ENCODE measurements at places on chromosomes 5 and 9.

DNA sequence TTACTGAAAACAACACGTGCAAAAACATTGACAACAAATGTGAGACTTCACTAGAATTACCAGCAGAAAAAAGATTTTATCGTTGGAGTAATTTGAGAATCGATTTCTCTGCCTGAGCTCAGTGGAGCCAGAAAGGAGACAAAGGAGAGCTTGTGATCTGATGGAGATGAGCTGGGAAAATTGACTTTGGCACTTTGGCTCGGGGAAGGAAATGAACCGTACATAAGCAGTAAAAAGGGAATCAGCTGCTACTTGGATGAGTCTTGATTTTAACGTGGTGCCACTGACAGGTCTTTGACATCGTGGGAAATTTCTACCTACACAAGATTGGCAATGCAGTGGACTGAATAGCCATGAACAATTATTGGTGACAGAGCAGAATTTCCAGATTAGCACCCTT is 244.7 kb upstream of the RPS23 start:
- DNase-seq = no peak

GRCh38 chr5:45274241-45274640 is 421.9 kb downstream of the HCN1 start:
- DNase-seq = no peak

DNA sequence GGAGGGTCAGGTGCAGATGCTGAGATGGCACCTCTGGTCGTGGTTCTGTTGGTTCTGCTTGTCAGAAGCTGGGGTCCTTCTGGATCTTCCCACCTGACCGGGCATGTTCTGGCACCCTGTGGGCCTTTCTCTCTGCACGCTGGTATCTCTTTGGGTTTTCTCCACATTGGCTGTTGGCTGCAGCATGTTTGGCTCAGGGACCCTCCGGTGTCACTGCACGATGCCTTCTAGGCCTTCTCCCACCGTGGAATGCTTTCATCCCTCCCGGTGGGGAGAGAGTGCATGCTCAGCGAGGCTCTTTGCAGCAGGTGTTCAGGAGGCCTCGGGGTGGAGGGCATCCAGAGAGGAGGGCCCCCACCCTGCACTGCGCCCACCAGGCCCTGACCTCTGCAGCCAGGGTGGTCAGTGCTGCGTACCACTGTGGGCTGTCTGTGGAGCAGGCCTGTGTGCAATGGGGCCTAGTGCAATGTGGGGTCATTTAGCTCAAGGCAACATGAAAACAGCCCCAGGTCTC is 119.4 kb downstream of the WNK2 start:
- DNase-seq = no peak

DNA sequence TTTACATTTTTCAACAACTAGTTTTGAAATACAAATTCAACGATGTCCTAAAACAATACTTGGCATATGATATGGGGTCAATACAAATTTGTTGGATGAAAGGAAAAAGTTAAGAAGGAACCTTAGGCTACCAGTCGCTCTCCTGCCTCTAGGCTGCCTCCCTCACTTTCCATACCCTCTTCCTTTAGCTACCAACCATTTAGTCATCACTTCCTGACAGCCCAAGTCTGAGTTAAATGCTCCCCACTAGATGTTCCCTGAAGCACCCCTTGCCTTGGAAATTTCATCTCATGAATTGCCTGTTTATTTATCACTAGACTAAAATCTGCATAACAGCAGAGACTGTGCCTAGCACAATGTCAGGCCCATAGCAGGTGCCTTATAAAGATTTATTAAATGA is 2.7 kb upstream of the LARS1 start:
- DNase-seq = no peak

GRCh38 chr5:78761840-78762239 is 113.3 kb upstream of the LHFPL2 start:
- no peak for DNase-seq

DNA sequence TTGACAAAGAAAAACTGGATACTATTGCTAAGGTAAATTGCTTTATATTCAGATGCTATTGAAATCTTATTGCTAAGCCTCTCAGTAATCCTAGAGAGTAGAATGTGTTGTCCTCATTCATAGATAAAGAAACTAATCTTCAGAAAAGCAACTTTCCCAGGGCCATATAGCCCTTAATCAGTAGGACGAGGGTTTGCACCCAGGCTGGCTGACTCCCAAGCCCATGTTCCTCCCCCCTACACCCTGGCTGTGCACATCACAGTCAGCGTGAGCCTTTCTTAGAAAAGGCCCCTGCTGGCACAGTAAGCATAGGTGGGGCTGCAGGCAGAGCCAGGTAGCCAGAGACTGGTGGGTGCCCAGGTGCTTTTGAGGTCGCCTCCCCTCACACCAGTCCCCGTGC is 15.8 kb upstream of the GLIPR2 start:
- DNase-seq = no peak

DNA sequence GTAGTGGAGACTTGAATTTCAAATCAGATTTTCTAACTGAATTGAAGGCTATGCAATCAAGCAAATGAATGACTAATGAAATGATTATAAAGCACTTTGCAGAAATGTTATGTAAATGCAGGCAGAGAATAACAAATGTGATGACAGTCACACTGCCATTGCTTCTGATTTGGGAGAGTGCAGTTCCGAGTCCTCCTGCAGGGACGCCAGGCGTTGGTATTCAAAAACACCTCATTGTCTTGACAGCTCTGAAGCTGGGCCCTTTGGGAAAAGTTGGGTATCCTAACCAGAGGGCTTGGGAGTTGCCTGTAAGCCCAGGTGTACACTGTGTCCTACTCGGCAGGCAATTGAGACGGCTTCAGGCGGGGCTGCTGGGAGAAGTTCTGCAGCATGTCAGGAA is 57.9 kb downstream of the C5orf15 start:
- no peak for DNase-seq

All from activated CD4-positive, alpha-beta T cell treated with anti-CD3 and anti-CD28 coated beads, Interleukin-2, Interleukin-4, amounts not matched to agents 100 ng/mL and 50 ng/mL, durations not matched to agents 16 hours and 8 hours (primary cell).